ENCODE measurements at places on chromosomes 7 and 10.

DNA sequence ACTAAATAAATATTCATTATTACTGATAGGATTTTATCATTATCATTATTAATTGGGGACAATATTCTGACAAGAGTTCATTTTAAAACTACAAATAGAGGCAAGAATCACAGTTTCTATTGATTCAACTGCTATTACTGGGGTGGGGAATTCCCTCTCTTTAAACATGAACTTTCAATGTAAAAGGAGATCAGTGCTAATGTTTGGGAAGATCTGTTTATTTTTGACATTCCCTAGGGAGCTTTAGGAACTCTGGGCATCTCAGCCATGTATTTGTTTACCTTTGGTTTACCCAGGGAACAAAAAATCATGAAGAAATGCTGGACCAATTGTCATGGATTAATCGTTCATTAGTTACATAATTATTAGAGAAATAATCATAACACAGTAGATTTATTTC is 443.2 kb upstream of the AKR1E2 start:
- DNase-seq: no peak

- DNase-seq: no peak
Measured at GRCh38 chr10:30819341-30820181, 190.0 kb upstream of the LYZL2 start.

- DNase-seq: no peak
Measured at GRCh38 chr10:13092291-13093102, 7.5 kb upstream of the OPTN start.

- DNase-seq: no peak
Measured at GRCh38 chr10:112498806-112499205, 51.8 kb downstream of the VTI1A start.

DNA sequence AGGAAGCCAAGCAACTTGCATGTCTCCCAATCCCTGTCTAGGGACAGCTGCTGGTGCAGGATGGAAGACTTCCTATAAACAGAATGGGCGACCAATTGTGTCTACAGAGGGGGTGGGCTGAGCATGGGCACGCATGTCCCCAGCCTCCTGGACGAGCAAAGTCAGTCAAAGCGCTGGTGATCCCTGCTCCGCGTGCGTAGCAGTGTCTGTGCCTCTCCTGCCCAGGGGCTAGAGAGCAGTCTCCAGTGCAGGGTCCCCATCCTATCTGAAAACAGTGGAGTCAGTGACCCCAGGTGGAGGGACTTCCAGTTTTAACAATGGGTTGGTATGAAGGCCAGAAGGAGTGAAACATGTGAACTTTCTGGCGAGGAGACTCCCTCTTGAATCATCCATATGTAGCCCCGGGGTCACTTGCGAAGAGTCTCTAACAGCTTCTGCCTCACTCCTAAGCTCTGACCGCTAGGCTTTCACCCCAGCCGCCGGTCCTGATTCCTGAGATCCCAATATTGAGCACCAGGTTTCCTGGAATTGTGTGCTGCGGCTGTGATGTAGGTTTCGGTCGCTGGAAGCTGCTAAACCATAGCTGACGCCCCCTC is 714 bp upstream of the CASP2 start:
- no peak for DNase-seq
